ENCODE measurements at places on chromosomes 5 and 9. TPM values are rescaled to one million over a fixed set of nuclear protein-coding genes. Genes with fewer than 3 reads are reported as not detected.

The FSTL4 gene
- not detected for total RNA-seq

The SLC9A3 gene
- total RNA-seq = 0.65 TPM

The MSX2 gene
- 1.5 TPM for total RNA-seq

The TAF11L5 gene
- total RNA-seq = not detected

The MLANA gene
- 0.05 TPM for total RNA-seq

The PRR16 gene
- total RNA-seq = 1.8 TPM

The FOXD4L5 gene
- total RNA-seq = 0.09 TPM

The RAPGEF1 gene
- 25.8 TPM for total RNA-seq

The IL6ST gene
- total RNA-seq = 481 TPM

The ATP10B gene
- not detected for total RNA-seq

The GNAQ gene
- 73.3 TPM for total RNA-seq

The DIAPH1 gene
- total RNA-seq = 53.9 TPM

The SLC25A2 gene
- total RNA-seq = 0.30 TPM

The NUTM2F gene
- total RNA-seq = not detected

The EQTN gene
- total RNA-seq = not detected

Measured in smooth muscle cell of the umbilical artery (primary cell).